ENCODE measurements at places on chromosomes 6 and 20.
A peak's percentile ranks its signal among the peaks of the same experiment; 100 is the strongest.

DNA sequence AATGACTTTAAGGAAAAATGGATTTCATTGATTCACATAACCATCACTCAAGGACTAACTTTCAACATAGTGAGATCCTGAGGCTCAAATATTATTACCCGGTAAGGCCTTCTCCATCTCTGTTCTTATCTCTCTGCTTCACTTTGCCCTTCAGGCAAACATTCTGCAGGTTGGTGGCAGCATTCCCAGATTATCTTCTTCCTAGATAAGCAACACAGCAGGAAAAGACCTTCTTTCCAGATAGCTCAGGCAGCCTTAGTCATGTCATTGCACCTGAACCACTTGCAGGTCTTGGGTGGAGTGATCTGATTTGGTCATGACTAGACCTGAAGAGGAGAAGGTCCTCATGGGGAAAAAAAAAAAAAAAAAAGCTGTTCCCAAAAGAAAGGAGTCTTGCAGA lies 5.3 kb upstream of the HIVEP2 start:
- no peak for DNase-seq

DNA sequence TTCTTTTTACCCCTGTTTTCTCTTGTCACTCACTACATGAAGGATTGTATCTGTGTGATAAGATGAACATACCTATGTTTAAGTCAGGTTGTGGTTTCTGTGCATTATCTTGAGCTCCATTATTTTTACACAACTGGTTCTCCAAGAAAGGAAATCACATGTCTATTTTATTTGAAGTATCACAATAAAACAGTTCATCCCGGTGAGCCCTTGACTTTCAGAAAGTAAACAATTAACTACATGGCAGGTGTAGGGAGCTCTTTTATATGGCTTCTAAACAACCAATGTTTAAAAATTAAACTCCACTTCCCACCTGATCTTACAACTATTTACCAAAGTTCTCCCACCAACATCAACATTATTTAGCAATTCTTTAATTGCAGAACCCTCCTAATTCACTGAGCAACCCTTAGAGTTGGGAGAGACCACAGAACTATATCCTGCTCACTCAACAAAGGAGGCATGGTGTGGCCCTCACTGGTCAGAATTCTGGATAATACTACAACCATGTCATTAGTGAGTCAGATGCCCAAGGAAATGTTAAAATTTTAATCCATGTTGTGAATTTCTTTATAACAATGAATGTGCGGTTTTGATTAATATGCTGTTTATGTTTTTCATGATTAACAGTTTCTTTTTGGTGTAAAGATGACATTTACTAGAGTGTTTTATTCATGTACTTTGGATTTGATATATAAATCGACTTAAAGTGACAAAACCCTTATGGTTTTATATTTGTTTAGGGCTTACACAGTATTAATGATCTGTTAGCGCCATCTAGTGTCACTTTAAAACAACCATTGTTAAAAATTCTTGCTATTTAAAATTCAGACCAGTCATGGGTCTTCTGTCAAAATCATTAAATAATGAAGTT lies 50.0 kb upstream of the SCGN start:
- no peak for DNase-seq

DNA sequence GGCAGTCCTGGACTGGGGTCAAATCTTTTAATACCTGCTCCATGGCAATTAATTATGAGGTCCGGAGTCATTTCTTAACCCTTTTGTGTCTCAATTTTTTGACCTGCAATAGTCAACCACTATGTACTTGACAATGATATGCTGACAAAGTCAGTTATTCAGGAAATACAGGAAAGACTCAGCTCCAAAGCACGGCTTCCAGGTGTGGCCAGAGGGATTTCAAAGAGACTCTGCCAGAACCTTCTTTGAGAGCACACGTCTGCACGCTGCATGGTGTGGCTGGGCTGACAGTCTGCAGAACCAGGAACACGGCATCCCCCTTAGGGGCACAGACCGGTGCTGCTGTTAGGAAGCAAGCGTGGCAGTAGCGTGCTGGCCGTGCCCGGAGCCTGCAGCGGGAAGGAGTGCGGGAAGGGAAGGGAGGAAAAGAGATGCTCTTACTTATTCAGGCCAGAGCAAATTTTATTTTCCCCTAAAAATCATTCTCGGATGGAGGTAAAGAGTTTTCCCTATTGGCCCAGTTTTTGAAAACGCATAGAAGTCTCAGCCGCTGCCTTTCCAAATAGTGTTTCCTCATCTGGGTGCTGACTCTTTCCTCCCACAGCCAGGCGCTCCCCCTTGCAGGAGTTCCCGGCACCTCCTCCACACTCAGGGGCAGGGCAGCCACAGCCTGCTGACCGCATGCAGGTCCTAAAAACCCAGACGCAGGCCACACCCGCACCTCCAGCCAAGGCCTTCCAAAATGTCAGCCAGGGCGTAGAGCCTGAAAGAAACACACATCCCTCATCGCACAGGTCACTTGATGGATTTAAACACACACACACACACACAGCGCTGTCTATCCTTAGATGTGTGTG lies 187.4 kb upstream of the SNX9 start:
- DNase-seq = no peak

DNA sequence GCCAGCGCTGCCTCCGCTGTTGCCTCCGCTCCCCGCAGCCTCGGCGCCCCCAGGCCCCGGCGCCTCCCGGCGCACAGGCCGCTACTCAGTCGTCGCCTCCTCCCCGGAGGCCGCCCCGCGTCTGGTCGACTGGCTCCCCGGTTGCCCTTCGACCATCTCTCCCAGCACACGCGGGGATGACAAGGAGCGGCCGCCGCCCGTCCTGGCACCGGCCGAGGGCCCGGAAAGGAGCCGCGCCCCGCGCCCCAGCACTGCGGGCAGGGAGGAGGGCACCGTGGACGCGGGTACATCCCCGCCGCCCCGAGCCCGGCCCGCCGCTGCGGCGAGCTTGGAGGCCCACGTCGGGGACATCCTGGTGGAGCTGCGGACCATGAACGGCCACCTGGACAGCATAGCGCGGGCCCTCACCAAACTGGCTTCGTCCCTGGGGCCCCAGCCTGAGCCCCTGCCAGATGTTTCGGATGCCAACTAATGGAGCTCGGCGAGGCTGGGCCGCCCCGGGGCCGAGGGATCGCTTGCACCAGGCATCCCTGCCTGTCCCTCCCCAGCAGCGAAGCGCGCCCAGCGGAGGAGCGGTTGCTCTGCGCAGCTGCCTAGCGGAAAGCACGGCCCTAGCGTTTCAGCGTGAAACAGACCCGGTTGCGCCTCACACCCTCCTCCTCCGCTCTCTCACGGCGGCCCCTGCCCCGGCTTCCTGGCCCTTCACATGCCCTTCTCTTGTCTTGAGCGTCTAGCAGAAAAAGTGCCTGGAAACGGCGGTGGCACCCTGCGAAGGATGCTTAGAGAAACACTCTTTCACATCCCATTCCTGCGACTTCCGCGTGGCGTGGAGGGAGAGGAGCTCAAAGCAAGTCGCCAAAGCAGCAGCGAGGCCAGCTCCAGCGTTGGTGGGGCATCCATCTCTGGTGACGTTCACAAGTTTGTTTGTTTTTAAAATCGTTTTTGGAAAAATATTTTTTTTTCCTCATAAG lies 285.8 kb upstream of the SUPT3H start:
- peak; percentile 23 for DNase-seq

DNA sequence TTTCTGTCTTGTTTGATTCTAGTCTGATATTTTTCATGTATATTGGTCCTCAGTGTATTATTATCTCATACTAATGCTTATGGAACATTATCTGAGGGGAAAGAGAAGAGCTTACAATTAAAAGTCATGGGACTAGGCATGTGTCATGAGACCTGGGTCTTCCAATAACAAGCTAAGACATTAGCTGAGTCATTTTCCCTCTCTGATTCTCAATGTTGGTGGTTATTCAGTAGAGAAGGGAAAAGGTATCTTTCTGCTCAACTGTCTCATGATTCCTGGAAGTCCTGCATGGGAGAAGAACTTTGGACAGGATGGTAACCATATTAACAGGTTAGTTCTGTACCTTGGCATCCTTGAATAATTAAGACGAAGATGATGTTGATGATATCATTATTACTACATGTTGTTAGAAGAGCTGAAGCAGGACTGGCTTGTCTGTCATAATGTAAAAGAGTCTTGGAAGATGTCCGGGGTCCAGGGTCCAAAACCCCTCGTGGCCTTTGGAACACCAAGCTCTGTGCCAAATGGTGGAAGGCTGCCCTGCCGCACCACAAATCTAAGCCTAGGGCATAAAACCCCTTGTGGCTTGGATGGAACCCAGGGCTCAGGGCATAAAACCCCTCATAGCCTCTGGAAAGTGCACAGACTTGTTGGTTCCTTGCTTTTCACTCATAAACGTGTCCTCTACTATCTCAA lies 19.1 kb downstream of the TRIM38 start:
- no peak for DNase-seq

DNA sequence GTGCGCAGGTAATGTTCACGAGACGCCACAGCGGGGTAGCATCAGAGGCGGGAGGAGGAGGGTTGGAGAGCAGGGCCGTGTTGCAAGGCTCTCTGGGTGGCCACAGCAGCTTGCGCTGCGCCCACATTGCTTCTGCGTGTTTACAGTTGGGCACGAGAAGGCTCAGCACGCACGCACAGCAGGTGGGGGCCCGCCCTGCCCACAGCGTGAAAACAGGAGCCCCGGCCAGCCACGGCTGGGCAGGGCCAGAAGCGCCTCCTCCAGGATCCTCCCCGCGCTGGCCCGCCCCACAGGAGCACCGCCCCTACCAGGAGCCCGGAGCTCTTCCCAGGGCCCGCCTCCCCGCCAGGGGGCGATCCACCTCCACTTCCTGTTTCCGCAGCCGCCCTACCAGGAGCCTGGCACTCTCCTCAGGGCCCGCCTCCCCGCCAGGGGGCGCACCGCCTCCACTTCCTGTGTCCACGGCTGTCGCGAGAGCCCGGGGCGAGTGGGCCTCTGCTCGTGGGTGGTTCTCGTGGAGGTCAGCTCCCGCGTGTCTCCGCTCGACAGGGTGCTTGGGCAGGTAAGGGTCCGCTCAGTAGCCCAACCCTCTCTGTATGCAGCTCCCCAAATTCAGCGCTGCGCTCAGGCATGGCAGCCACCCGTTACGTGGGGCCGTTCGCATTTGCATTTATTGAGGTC lies at the start of gene FAM50B:
Gene FAM50B, plus strand, starts transcription at position 449 of the 681 bp plus-strand sequence. CDS start 439 bp downstream, outside the sequence.
- peak; percentile 83 for DNase-seq
